Effector CD8-positive, alpha-beta T cell (primary cell): ENCODE measurements at places on chromosomes 11 and 22.

GRCh38 chr11:19453651-19454257, 213.0 kb upstream of the E2F8 start:
- no peak for DNase-seq

DNA sequence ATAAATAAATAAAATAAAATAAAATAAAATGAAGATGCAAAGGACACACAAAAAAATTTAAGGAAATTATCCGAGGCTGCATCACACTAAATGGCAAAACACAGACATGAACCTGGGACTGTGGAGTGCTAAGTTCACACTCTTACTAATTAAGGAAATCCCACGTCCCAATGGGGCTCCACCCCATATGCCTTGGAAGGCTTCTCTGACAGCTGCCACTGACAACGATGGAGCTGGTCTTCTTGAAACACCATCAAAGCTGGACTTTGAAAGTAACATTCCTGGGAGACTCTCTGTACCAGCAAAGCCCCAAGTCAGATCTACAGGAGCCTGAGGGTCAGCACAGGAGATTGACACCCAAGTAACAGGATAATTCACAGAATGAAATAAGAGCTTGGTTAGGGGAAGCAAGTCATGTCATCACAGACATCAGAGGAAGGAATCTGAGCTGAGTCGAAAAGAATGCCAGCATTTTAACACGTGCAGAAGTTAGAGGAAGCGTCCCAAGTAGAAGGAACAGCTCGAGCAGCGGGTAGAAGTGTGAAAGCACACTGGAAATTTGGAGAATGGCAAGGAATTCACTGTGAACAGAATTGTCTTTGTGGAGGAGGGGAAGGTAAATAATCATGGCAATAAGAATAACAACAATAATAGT, 13.8 kb downstream of the TPST2 start:
- no peak for DNase-seq

- no peak for DNase-seq
Measured at GRCh38 chr22:39292031-39292462, 27.4 kb downstream of the RPL3 start.

- DNase-seq = no peak
Measured at GRCh38 chr22:33806191-33806590, 114.1 kb downstream of the LARGE1 start.

GRCh38 chr11:120196826-120197225, 14.0 kb upstream of the OAF start:
- no peak for DNase-seq

DNA sequence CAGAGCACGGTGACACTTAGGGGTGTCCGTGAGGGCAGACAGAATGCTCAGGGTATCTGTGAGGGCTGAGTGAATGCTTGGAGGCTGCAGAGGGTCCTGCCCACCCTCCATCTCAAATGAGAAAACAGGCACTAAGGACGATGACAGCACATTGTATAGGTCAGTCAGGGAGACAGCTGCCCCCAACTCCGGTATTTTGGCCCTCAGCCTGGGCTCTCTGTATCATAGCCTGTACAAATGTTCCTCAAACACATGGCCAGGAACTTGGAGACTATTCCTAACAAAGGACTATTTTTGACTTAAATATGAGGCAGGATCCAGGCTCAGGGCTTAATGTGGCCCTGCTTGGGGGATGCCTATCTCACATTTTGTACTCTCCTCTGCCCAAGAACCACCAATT, 145.4 kb downstream of the OPCML start:
- no peak for DNase-seq

DNA sequence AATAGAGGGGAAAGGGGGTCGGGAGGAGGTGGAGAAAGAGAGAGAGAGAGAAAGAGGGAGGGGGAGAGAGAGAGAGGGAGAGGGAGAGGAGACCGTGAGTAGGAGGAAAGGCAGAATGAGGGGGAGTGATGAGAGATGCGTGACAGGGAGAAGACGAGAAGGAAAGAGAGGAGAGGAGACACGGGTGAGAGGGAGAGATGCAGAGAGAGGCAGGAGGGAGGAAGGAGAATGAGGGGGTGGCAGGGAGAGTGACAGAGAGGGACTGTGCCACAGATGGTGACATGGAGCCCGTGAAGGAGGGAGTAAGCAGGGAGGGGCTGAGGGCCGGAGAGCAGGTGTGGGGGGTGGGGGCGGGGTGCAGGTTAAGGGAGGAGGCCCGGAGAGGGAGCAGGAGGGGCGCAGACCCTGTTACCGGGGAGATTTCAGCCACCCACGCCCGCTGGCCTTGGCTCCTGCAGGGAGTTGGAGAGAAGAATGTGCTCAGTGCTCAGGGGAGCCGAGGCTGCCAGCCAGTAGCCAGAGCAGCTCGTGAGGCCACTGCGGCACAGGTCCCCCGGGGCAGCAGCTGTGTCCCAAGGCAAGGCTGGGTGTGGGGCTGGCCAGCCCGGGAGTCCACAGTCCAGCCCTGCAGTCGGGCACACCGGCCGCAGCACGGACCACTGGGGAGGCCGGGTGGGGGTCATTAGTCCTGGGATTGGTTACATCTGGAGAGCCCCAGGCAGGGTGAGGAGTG, at the start of gene SSTR3:
Gene SSTR3, minus strand, starts transcription at position 304 of the 733 bp plus-strand sequence. CDS start 4,674 bp downstream, outside the sequence.
- DNase-seq = no peak

- no peak for DNase-seq
Measured at GRCh38 chr11:28922386-28922981, 814.3 kb downstream of the METTL15 start.

- no peak for DNase-seq
Measured at GRCh38 chr11:27141576-27141975, 101.0 kb downstream of the BBOX1 start.

- DNase-seq = no peak
Measured at GRCh38 chr22:30079952-30080533, at the start of gene HORMAD2. HORMAD2 (plus strand) TSS chr22:30080464; CDS start chr22:30093953, 13,489 bp downstream.

DNA sequence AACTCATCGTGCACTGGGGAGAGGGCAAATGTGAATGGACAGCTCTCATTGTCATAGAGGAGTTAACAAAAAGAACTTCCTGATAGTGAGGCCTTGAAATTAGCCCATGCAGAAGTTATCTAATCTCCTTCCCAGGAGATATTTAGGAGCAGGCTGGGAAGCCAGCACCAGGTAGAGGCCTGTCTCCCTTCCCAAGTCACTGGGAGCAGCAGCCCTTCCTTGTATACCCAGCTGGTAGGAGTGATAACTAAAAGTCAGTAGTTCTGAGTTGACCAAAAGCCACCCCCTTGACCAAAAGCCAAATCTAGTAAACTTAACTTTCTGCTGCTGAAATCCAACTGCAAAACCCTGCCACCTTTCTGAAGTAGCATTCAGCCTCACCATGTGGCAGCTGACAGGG, 1.4 kb upstream of the BACE1-AS start:
- DNase-seq = no peak

GRCh38 chr11:107777110-107777509, 65.3 kb upstream of the SLN start:
- no peak for DNase-seq

DNA sequence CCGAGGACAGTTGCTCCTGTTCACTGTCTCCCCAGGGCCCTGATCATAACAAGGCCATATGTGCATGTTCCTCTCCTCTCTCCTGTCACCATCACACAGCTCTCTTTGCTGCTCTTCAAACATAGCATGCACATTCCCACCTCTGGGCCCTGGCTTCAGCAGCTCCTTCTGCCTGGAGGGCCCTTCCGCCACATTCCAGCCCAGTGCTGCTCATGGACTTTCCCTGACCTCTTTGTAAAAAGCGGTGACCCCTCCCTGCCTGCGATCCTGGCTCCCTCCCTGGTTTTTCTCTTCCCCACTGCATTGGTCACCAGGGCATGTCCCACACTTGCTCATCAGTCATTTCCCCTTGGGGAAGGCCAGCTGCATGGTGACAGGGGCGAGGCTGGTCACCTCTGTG, 98.2 kb downstream of the MYO18B start:
- no peak for DNase-seq

GRCh38 chr11:48005831-48006270, 25.5 kb downstream of the PTPRJ start:
- no peak for DNase-seq

GRCh38 chr11:8019314-8020243, 32.4 kb downstream of the EIF3F start:
- DNase-seq = no peak

GRCh38 chr11:92703449-92703830, 266.0 kb upstream of the MTNR1B start:
- DNase-seq = no peak

DNA sequence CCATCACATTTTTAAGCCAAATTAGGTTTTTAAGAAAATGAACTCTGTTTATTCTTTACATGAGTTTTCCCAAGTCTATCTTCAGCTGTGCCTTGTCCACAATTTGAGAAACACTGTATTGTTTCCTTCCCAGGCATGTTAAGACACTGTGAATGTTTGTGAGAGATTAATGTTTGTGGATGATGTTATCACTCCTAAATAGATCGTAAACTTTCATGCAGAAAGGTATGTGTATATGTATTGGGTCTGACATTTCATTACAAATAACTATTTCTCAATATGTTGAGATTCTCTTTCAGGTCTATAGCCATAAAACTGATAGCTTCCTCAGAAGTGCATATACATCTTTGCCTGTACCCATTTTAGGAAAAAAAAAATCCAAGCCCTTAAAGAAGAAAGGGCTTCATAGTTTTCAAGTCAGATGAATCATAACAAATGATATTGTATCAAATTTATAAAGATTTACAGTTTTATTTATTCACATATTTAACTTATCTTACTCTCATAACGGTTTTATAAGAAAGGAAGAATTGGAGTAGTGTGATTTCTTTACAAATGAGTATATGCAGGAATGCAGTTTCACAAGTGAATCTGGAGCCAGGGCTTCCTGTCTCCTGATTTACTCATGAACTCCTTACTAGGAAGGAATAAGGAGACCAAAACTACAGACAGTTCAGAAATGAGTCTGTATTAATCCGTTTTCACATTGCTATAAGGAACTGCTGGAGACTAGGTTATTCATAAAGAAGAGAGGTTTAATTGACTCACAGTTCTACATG, 11.2 kb downstream of the OR8D1 start:
- DNase-seq = no peak

- DNase-seq = no peak
Measured at GRCh38 chr11:19869946-19870589, 157.4 kb downstream of the NAV2 start.

- DNase-seq = no peak
Measured at GRCh38 chr11:44930588-44931302, 19.9 kb downstream of the TP53I11 start.

- no peak for DNase-seq
Measured at GRCh38 chr11:12269446-12270214, 107.7 kb upstream of the PARVA start.

GRCh38 chr11:77557553-77557952, 32.2 kb upstream of the AQP11 start:
- DNase-seq = no peak

DNA sequence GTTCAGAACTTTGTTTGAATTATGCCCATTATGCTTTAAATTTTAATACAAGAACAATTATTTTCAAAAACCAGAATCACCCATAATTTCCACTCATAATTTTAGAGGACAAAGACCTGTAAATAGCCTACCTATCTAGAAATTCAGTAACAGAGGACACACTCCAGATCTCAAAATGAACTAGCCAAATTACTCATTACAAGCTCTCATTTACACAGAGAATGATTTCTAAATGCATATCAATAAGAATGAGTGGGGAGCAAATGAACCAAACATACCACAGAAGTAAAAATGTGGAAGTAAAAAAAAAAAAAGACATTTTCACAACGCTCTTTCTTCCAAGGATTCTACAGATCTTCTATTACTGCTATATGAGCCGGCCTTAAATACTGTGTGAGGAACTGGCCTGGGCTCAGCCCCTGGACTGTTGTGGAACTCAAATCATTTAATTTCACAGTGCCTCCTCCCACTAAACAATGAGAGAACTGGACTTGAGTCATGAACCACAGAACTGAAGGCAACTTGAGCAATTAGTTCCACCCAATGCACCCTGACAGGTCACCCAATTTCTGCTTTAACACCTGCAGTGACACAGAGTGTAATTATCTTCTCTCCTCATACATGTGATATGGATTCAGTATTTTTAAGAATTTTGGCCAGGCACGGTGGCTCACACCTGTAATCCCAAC, 8.0 kb downstream of the MRTFA start:
- no peak for DNase-seq
